ENCODE measurements at places on chromosomes 3 and 15. TPM values are rescaled to one million over a fixed set of nuclear protein-coding genes. Genes with fewer than 3 reads are reported as not detected.

The CHRNA5 gene
- polyA plus RNA-seq = 6.3 TPM

The APEH gene
- 147 TPM for polyA plus RNA-seq

The THRB gene
- polyA plus RNA-seq = 26.2 TPM

The SIAH2 gene
- 20.2 TPM for polyA plus RNA-seq

The ANKRD34C gene
- polyA plus RNA-seq = 0.06 TPM

The SLC9C1 gene
- polyA plus RNA-seq = 0.60 TPM

The BMF gene
- 49.0 TPM for polyA plus RNA-seq

The SEMA3F gene
- polyA plus RNA-seq = 78.1 TPM

The FOXL2NB gene
- polyA plus RNA-seq = 0.11 TPM

The KLHL6 gene
- polyA plus RNA-seq = 1.6 TPM

The MUC20 gene
- polyA plus RNA-seq = 19.7 TPM

The NMNAT3 gene
- 8.2 TPM for polyA plus RNA-seq

The MKRN3 gene
- polyA plus RNA-seq = 1.4 TPM

The PHLDB2 gene
- 80.3 TPM for polyA plus RNA-seq

The SLC2A2 gene
- 11.7 TPM for polyA plus RNA-seq

The FEZF2 gene
- not detected for polyA plus RNA-seq

The IQCH gene
- 8.6 TPM for polyA plus RNA-seq

The PLOD2 gene
- 158 TPM for polyA plus RNA-seq

The CLEC3B gene
- 21.1 TPM for polyA plus RNA-seq

The CYP11A1 gene
- polyA plus RNA-seq = 1.4 TPM

The CNTN6 gene
- polyA plus RNA-seq = 2.9 TPM

The CATSPER2 gene
- polyA plus RNA-seq = 1.6 TPM

The RLBP1 gene
- polyA plus RNA-seq = not detected

The COLQ gene
- 11.0 TPM for polyA plus RNA-seq

The GOLGA8R gene
- polyA plus RNA-seq = 14.0 TPM

The IMPG2 gene
- polyA plus RNA-seq = 0.46 TPM

Measured in left renal cortex interstitium (tissue), 4 donors.